ENCODE measurements at places on chromosomes 3 and 15.

DNA sequence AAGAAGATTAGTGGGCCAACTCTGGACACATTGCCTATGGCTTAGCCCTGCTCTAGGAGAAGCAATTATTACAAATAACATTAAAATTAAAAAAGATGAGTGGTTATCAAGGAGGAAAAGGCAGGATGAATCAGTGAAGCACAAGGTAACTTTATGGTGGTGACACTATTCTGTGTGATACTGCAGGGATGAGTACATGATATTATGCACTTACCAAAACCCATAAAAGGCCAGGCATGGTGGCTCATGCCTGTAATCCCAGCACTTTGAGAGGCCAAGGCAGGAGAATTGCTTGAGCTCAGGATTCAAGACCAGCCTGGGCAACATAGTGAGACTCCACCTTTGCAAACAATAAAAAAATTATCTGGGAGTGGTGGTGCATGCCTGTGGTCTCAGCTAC lies 344.3 kb upstream of the CDIN1 start:
- peak; percentile 2 for DNase-seq

- no peak for DNase-seq
These were observed 421.6 kb downstream of the EPHB1 start for GRCh38 chr3:135216659-135217058.

GRCh38 chr3:45774581-45775521 lies 21.5 kb downstream of the SLC6A20 start:
- no peak for DNase-seq

DNA sequence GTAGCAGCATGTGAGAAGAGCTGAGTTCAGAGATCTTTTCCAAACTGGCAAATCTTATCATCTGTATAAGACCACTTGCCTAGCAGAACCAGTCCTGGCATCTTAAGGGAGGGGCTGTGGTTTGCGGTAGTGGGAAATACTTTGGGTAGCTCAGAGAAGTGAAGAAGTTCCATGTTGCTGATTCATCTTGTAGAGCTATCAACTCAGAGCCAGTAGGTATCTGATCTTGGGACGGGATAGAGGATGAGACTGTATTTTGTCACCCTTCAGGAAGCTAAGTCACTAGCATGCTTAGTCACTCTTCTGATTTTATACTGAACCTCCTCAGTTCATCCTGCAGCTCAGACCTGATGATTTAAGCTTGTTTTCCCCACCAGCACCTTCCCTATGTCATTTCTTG lies 211.4 kb downstream of the NR1D2 start:
- peak; percentile 67 for DNase-seq

DNA sequence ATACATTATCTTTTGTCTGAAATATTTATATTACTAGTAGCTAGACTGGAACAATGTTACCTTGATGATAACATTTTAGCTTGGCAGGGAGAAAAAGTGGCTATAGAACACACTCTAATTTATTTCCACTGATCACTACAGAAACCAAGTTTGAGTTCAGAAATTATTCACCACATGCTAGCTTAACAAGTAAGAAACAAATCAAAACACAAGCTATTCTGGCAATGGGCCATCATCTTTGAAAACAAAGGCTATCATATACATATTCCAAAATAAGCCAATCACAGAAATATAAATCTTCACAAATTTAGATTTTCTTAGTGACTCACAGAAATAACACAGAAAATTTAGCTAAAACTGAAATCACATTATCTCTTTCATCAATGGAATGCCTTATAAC lies 17.1 kb downstream of the AQR start:
- peak; percentile 7 for DNase-seq

DNA sequence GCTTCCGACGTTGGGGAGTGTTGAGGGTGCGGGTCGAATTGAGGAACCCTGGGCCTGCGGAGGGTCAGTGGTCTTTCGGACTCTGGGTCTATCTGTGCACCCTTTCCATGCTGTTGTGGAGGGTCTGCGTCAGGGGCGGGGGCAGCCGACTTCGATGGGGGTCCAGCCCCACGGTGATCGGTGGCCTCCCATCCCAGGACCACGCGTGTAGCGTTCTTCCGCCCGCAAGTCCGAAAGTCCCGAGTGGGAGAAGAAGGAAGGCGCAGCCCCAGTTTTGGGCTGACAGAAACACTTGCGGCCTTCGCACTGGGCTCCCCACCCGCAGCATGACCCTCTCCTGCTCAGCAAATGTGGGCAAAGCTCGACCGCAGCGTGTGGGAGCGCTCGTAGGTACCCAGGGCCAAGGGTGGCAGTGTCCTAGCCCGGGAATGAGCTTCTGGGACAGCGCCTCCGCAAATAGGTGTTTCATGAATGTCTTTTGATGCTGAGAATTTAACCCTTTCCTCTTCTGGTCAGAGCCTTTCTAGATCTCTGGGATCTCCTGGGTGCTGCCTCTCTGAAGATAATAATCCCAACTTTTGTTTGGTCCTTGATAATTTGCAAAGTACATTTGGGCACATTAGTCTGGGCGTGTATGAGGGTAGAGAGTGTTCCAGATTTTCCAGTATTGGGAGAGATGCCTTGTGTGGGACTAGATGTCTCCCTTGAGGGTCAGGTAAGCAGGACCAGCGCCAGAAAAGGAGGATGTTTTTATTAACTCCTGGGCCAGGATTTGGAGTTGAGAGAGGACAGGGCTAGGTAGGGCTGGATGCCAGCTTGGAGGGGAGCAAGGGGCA lies 2.3 kb upstream of the DLL4 start:
- no peak for DNase-seq

- DNase-seq: no peak
These were observed 20.5 kb downstream of the AP3B2 start for GRCh38 chr15:82689147-82689546.

GRCh38 chr3:77835921-77836320 lies 796.0 kb downstream of the ROBO2 start:
- no peak for DNase-seq

DNA sequence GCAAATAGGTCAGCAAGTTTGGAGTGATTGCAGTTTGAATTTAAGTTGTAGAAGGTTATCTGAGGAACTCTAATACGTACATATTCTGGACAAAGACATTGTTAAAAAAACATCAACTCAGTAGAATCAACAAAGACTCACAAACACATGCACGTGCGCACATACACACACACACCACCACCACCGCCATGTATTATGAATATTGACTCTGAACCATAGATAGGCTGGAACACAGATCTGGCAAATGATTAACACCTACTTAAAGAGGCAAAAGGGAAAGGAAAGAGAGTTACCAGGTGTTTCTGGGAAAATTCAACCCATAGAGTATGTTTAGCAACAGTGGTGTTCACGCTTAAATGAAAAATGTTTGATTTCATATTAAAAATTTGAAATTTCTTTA lies 334.2 kb upstream of the ALCAM start:
- DNase-seq: no peak

DNA sequence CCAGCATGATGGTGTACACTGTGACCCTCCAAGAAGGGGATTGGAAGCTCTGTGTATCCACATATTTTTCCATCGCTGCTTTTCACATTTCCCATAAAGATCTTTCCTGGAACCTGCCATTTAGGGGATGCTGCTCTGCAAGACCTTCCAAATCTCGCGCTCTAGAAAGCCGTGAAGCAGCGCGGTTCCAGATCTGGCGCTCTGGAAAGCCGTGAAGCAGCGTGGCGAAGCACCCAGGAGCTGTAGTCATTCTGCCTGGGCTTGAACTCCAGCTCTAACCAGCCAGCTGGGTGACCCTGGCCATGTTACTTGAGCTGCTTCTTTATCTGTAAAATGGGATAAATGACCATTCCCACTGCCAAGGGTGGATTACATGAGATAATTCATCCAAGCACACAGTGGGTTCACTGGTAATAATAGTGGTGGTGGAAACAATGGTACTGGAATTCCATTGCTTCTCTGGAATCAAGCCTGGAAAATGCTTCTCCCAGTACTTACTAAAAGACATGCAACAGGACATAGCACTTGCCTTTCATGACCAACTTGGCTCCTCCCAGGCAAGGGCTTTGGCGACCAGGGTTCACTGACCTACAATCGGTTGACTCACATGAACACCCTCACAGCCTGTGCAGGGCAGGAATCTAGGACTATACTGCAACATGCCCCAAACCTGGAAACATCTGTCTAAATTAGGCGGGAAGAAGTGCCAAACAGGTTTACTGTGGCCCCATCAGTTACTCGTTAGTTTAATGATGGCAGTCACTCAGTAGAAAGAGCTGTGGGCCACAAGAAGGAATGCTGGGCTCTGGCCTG lies 70.7 kb downstream of the XXYLT1 start:
- DNase-seq: no peak

- DNase-seq: no peak
These were observed 95.0 kb downstream of the FNDC3B start for GRCh38 chr3:172134352-172134751.

- peak; percentile 11 for DNase-seq
These were observed 74.7 kb downstream of the SPATA16 start for GRCh38 chr3:173066044-173067004.

DNA sequence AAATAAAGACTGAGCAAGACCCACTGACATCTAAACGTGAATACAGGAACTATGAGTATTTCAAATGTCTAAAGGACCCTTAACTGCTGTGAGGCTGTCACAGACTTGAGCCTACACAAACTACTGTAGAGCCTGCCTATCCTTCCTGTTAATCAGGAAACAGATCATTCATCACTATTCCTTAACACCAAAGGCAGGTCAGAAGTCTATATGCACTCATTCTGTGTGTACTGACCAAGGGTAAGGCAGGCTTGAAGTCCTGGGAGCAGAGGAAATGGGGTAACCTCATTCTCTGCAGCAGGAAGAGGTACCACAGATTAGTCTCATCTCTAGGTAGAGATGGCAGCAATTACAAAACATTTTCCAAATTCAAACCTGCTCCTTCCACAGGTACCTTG lies 30.7 kb downstream of the NPTN start:
- DNase-seq: no peak

GRCh38 chr15:64246364-64247189 lies 83.8 kb upstream of the PPIB start:
- DNase-seq: peak; percentile 93

GRCh38 chr3:48993834-48994233 lies 3.8 kb downstream of the P4HTM start:
- no peak for DNase-seq

- no peak for DNase-seq
These were observed 36.1 kb downstream of the ST6GAL1 start for GRCh38 chr3:186966406-186966805.

GRCh38 chr15:68935400-68935937 lies 5.1 kb downstream of the SPESP1 start:
- DNase-seq: no peak

GRCh38 chr3:42905740-42906069 lies 237 bp upstream of the ZNF662 start:
- no peak for DNase-seq

DNA sequence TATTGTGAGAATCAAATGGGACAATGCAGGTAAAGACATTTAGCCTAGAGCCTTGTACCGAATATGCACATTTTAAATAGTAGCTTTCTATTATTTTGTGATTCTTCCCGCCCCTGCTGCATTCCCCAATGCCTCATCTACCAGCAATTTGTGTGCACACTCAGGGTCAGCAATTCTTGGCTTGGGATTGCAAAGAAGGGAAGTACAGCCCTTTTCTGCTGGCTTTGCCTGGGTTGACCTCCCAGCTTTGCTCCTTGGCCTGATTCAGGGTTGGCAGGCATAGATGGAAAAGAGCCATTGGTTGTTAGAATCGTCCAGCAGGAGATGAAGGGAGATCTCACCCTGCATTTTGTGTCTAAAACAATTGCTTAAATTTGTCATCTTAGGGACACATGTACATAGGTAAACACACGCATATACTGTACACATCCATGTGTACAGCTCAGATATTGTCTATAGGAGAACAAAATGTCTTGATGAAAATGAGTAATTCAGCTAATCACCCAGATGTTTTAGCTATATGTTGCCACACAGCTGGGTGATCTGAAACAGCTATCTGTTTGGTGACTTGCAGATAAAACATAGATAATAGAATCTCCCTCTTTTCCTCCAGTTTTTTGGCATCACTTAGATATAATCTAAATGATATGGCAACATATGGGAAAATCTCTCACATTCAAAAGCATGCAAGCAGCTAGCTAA lies 340.9 kb upstream of the TBL1XR1 start:
- DNase-seq: peak; percentile 52

DNA sequence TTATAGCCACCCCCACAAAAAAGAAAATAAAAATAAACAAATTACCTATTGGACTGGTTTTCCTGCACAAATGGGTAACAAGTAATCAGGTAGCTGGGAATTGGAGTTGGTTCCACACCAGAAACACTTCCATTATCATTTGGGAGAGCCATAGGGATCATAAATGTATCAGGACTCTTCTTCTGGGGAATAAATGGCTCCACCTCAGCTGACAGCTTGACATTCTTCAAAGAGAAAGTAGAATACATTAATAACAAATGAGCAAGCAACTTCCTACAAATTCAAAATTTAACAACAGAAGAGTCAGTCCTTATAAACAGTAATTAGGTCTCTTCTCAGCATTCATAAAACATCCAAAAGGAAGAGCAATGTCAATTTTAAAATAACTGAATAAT lies 8.7 kb downstream of the SECISBP2L start:
- DNase-seq: no peak

GRCh38 chr3:51671734-51672475 lies 853 bp downstream of the TEX264 start:
- DNase-seq: peak; percentile 28

DNA sequence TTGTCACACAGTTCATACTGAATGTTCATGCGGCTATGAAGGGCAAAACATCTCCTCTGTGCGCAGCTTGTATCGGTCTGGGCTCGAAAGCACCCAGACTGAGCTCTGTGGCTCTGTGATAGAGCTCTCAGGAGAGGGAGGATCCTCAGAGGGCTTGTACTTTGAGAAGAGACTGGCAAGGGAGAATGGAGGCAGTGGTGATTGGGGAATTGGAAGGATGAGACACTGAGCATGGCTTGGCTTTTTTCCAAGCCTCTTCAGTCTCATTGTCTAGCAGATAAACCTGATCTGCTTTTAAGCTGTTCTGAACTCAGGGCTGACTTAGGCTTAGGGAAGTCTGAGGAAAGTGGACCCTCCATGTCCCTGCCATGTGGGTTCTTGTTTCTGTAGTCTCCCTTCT lies 43.0 kb downstream of the RAD54L2 start:
- peak; percentile 14 for DNase-seq

DNA sequence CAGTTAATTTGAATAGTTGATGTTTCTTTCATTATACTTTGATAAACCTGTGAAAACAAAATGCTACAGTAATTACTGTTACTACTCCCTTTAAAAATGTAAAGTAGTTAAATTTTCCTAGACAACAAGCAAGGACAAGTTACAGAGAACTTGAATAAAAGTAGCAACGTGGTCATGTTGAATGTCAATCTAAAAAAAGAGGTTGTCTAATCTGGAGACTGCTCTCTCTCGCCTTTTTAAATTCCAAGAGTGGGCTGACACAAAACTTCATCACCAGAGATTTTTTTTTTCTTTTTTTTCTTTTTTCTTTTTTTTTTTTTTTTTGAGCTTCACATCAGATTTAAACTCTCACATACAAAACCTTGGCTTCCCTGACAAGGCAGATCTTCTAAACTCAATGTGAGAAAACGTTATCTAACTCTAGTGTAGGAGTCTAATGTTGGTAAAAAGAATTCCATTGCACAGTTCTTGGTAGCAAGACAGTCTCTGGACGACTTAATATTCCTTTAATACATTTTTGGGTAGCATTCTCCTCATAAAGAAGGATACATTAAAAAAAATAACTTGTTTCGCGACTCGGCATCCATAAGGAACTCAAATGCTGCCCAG lies 4.1 kb downstream of the FOXP1 start:
- no peak for DNase-seq

- no peak for DNase-seq
These were observed 63.5 kb upstream of the FSIP1 start for GRCh38 chr15:39846108-39846507.

GRCh38 chr3:14126017-14126886 lies 1.4 kb downstream of the TMEM43 start:
- DNase-seq: no peak

- DNase-seq: no peak
These were observed 6.7 kb downstream of the COPS2 start for GRCh38 chr15:49148727-49149126.

Measured in brain microvascular endothelial cell (primary cell).